ENCODE measurements at places on chromosomes 13 and 19.
A peak's percentile ranks its signal among the peaks of the same experiment; 100 is the strongest.

- DNase-seq: peak; percentile 11
Observed at GRCh38 chr13:40271271-40271885, 395.1 kb downstream of the FOXO1 start.

DNA sequence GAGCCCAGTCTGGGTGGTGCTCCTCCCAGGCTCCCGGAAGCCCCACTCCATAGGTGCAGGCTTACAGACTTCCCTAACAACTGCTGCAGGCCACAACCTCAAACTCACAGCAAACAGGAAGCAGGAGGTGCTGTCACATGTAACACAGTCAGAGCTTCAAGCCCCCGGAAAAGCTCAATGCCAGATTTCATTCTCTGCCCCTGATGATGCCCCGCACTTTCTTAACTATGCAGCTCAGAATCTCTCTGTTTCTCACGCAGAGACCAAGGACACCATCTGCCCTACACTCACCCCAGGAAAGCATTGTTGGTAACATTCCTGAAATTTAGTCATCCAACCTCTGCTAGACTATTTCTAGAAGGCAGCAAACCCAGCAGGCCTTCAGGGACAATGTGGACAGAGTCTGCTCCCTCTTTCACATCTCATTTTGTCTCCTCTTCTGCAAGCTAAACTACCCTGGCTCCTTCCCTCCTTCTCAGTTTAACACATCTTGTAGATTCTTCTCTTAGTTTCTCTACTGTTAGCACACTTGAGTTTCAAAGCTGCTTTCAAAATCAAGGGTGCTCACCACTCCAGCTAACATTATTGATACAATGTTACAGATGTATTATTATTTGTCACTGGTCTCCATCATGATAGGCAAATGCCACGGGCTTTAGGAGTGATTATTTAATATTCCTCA, 162.5 kb downstream of the KCTD12 start:
- peak; percentile 43 for DNase-seq

GRCh38 chr13:74758188-74758587, 624.0 kb upstream of the KLF12 start:
- no peak for DNase-seq

- no peak for DNase-seq
Observed at GRCh38 chr19:4113398-4114088, 10.4 kb downstream of the MAP2K2 start.

DNA sequence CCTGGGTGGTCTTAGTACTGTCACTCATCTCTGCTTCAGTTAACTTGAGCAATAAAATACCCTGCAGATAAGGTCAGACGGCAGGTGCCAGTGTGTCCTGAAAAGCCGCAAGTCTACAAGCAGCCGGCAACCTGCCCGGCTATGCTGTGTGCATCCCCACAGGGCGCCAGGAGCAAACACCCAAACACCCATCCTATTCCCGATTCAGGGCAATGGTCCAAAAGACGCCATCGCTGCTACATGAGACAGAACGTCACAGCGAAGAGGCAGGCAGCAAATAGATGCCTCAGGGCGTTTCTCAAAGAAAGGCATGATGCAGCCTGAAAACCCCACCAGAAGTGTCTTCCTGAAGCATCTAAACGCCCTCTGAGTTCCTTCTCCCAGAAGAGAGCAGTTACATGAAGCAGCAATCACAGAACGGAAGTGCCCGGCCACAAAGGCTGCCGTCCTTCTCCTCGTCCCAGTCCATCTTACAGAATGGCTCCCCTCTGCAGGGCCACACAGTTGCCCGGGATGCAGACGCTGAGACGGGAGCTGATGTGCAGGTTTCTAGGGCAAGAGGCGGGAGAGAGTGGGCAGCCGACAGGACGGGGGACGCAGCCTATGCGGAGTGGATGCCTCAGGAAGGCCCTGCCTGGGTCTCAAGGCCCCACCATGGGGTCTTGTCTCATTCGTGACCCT, 35.1 kb downstream of the RASA3 start:
- DNase-seq: no peak

GRCh38 chr19:7247155-7247554, 47.1 kb downstream of the INSR start:
- DNase-seq: no peak

DNA sequence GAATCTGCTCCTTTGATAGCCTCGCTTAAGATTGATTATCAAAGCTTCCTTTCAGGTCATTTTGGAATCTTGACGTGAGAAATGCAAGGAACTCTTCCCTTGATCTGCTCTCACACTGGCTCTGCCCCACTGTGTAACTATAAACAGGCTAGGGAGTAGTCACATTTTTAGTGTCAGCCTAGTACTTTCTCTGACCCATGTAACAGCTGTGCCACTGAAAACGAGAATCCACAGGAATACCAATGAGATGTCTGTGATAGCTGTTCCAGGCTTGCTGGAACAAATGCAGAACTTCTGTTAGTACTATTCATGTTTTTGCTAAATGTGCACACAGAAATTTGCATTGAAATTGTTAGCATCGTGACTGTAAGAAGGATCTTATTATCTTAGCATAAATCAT, 221.3 kb downstream of the MYO16 start:
- no peak for DNase-seq

DNA sequence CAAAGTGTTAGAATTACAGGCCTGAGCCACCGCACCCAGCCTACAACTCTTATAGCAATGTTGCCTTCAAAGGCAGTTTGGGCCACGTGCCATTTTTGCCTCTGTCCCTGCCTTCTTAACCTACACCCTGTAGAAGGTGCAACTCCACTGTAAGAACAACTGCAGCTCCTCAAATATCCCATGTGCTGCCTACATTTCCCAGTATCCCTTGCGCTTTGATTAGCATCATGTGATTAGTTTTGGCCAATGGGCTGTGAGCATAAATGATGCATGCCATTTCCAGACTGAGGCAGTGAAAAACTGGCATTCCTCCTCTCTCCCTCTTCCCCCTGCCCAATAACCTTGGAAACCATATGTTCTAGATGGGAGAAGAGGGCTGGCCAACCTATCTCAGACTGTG, 75.2 kb upstream of the MRI1 start:
- peak; percentile 23 for DNase-seq

DNA sequence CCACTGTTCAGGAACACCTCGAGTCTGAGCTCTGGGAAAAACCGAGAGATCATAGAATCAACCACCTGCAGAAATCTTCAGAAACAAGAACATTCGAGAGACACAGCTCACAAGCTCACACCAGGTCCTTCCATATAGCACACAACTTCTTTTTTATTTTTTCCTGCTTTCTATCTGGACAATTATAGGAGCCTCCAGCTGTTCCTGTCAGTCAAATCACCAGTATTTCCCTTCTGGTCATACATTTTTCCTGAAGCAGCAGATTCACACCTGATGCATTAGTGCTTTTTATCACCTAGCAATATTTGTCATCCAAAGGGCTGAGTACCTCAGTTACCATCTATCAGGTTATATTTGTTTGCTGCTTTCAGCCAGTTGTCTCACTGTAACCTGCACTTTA, 323.5 kb downstream of the FOXO1 start:
- DNase-seq: no peak

DNA sequence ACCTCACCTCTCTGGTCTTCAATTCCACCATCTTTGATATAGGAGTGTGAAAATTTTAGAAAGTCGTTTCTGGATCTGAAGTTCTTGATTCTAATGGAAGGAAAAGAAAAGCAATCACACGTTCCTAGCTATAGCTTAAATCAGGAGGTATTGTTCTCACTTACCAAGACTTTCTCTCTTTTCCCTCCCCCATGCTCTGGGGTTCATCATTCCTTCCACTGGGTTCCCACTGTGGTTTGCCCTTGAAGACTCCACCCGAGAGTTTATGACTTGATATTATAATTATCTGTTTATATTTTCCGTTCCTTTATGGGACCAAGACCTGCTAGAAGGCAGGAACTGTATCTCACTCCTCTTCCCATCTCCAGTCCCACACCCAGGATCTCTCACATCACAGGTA, 76.6 kb downstream of the AKAP11 start:
- no peak for DNase-seq

- no peak for DNase-seq
Observed at GRCh38 chr13:95485045-95485517, 67.4 kb upstream of the CLDN10 start.

Data from KBM-7 (cell line).